ENCODE measurements at places on chromosomes 4 and X. TPM values are rescaled to one million over a fixed set of nuclear protein-coding genes. Genes with fewer than 3 reads are reported as not detected.

The CSAG3 gene
- total RNA-seq: not detected

The RAP1GDS1 gene
- 44.5 TPM for total RNA-seq

The BEX5 gene
- 1.0 TPM for total RNA-seq

The TKTL1 gene
- total RNA-seq: not detected

The RHOH gene
- total RNA-seq: not detected

The CD38 gene
- not detected for total RNA-seq

The MAP7D2 gene
- 1.4 TPM for total RNA-seq

The DIPK2B gene
- total RNA-seq: not detected

The RBM46 gene
- total RNA-seq: 0.40 TPM

The ACE2 gene
- 0.06 TPM for total RNA-seq

The CXCL1 gene
- 158 TPM for total RNA-seq

The TBC1D8B gene
- total RNA-seq: 1.2 TPM

The DCAF12L1 gene
- total RNA-seq: 10.7 TPM

The SPANXA1 gene
- total RNA-seq: not detected

The CXCL11 gene
- total RNA-seq: 0.06 TPM

The PI4K2B gene
- total RNA-seq: 24.4 TPM

The CHRDL1 gene
- 56.2 TPM for total RNA-seq

The USP17L13 gene
- not detected for total RNA-seq

The WDR1 gene
- total RNA-seq: 242 TPM
